ENCODE measurements at places on chromosomes 12 and 14.
A peak's percentile ranks its signal among the peaks of the same experiment; 100 is the strongest.

- DNase-seq, result no peak
Measured at GRCh38 chr14:82029038-82029437, 495.4 kb upstream of the SEL1L start.

DNA sequence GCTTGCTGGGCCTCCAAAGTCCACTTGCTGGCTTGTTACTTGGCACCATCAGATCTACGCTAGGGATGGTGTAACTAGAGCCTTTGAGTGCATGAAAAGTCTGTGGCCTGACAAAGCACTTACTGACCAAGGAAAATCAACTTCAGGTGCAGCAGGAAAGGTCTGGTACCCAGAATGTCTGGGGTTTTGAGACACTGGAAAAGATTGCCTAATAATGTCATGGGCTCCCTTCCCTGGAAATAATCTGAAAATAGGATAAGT, 106.7 kb downstream of the ZFP36L1 start:
- DNase-seq, result no peak

- no peak for DNase-seq
Measured at GRCh38 chr12:52496054-52496453, 3.0 kb upstream of the KRT6A start.

- peak; percentile 85 for DNase-seq
Measured at GRCh38 chr12:120234643-120235368, 30.7 kb downstream of the PXN start.

DNA sequence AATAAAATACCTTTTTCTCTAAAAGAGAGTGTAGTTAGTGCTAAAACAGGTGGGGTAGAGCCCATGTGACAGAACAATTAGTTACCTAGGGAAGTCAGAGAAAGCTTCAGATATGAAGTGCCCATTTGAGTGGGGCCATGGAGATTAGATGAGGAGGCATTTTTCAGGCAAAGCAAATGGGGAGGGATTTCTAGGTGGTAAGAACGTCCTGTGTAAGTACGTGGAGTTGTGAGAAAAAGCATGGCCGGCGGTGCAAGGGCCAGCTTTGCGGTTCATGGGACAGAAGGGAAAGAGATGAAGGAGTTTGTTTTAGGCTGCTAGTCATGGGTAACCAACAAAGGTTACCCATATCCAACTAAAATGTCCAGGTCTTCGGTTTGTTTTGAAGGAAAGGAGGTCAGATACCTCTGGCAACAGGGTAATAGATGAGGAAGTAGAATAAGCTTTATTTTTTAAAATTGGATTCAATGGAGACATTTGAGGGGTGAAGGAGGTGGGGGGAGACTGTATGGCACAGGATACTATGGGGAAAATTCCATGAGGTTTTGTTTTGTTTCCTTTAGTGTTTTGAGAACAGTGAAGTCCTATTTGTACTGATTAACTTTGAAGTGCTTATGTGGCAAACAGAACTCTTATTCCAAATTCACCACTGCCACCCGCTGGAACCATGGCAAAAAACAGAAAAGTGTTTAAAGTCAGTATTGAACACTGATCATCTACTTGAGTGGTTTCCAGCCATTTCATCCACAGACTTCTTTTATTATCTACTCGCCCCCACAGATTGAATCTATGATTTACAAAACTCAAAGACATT, 10.0 kb upstream of the SNRPF start:
- peak; percentile 39 for DNase-seq

DNA sequence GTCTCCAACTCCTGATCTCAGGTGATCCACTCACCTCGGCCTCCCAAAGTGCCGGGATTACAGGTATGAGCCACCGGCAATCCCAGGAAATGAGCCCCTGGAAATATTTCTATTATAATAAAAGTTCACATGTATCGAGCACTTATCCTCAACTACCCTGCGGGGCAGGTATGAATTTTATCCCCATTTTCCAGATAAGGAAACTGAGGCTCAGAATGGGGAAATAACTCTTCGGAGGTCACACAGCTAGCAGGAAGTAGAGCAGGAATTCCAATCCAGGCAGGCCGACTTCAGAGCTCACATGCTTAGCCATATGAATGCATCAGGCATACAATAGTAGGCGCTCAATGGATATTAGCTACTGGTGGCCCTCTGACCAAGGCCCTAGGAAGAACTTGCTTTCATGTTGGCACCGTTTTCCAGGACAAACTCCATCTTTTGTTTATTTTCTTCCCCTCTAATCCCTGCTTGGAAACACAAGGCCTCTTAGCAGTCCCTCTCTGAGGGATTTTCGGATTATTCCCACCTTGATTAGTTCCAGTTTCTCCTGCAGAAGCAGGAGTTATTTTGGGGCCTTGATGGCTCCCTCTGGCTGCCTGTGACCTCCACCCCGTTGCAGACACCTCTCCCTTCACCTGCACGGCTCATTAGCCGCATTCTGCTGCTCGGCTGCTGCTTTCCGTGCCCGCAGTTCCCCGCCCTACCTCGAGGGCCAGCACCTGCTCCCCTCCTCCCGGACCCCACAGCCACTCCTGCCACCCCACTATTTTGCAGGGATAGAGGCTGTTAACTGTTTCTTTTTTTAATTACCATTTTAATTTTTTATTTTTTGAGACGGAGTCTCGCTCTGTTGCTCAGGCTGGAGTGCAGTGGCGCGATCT, 18.7 kb upstream of the POP5 start:
- DNase-seq, result no peak
